ENCODE measurements at places on chromosomes 5 and 9. TPM values are rescaled to one million over a fixed set of nuclear protein-coding genes. Genes with fewer than 3 reads are reported as not detected.

The DCAF10 gene
- total RNA-seq, result 31.9 TPM

The CER1 gene
- total RNA-seq, result not detected

The SLC2A8 gene
- 7.1 TPM for total RNA-seq

The AGXT2 gene
- total RNA-seq, result not detected

The PCDHGB3 gene
- 8.6 TPM for total RNA-seq

The PLPP7 gene
- total RNA-seq, result 9.6 TPM

The FOXD4L3 gene
- total RNA-seq, result not detected

The LCN15 gene
- not detected for total RNA-seq

The RNF183 gene
- total RNA-seq, result not detected

The NOTCH1 gene
- total RNA-seq, result 11.6 TPM

The SPATA31E1 gene
- total RNA-seq, result not detected

The PPP3R2 gene
- total RNA-seq, result not detected

The CAVIN4 gene
- 0.91 TPM for total RNA-seq

The GPR151 gene
- total RNA-seq, result not detected

The NR6A1 gene
- 0.26 TPM for total RNA-seq

The PCA3 gene
- total RNA-seq, result 0.65 TPM
